ENCODE measurements at places on chromosomes 4 and X.

- no peak for DNase-seq
Observed at GRCh38 chr4:3720466-3720865, 45.7 kb upstream of the ADRA2C start.

- DNase-seq, result no peak
Observed at GRCh38 chr4:138609943-138610350, 367.8 kb upstream of the SLC7A11 start.

DNA sequence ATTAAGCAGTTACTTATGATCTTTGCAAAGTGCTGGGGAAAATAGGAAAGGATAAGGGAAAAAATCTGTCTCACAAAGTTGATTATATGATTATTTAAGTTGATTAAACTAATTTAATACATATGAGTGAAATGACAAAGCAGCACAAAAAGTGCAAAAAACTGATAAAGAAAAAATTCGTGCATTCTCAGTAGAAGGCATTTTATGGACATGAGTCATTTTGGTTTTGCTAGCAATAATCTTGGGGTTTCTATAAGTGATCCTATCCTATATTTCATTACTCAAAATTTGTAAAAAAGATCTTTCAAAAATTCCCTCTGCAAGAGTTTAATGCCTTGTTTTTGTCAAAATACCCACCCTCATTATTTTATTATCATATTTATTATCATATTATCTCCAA lies 224.2 kb upstream of the ANXA10 start:
- no peak for DNase-seq

GRCh38 chrX:111040377-111041017 lies 55.5 kb upstream of the PAK3 start:
- DNase-seq, result no peak

- no peak for DNase-seq
Observed at GRCh38 chr4:24582235-24582832, 2.0 kb downstream of the DHX15 start.

DNA sequence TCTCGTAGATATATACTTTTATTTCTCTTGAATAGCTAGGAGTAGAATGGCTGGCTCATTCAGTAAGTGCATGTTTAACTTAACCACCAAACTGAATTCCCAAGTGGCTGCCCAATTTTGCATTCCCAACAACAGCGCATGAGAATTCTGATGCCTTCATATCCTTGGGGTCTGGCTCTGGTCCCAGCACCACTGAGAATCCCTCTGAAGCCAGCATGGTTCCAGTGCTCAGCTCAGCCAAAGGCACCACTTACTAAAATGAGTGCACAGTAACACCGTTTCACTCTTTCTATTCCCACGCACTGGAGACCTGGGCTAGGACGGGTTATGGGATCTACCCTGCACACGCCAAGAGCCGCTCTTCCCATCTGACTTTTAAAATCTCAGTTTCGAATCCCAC lies 60.4 kb downstream of the CASP3 start:
- DNase-seq, result no peak
